Renal cortical epithelial cell (primary cell): ENCODE measurements at places on chromosomes 11 and 22. TPM values are rescaled to one million over a fixed set of nuclear protein-coding genes. Genes with fewer than 3 reads are reported as not detected.

DNA sequence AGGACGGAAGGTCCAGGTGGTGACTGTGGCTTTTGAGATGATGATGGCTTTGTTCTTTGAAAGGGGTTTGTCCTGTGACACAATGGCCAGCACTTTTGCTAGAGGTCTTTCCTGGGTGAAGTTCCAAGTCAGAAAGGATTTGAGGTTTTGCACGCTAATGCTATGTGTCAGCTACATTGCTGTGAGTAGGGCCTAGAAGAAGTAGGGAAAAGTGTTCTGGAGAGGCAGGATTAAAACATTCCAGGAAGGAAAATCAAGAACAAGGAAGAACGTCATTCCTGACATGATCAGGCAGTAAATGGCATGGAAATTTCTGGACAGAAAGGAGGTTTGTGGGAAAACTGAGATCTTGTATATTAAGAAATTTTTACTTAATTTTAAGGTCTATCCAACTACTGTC is 290.7 kb downstream of the NTM start:
- DNase-seq, result no peak

GRCh38 chr22:43099095-43099494 is 9.9 kb upstream of the TTLL1 start:
- no peak for DNase-seq

The MS4A15 gene
- total RNA-seq, result not detected in 2 replicates

- no peak for DNase-seq
Measured at GRCh38 chr11:117412653-117413275, 85.1 kb downstream of the CEP164 start.

GRCh38 chr22:17903564-17904295 is 120.6 kb downstream of the MICAL3 start:
- DNase-seq, result no peak

DNA sequence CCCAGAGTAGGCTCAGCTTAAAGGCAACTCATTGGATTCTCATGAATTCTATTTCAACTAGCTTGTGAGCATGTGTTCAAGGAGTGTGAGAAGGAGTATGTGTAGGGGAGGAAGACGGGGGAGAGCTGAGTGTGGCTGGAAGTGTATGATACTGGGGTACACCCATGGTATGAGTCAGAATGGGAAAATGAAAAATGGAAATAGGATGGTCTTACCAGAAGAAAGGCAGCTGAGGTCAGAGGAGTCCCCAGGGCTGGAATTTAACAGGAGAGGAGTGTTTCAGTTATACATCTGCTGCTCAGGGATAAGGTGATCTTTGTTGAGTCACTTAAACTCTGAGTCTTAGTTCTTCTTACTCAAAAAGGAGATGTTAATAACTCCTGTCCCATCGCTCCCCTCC is 6.7 kb upstream of the ADAMTS15 start:
- no peak for DNase-seq

DNA sequence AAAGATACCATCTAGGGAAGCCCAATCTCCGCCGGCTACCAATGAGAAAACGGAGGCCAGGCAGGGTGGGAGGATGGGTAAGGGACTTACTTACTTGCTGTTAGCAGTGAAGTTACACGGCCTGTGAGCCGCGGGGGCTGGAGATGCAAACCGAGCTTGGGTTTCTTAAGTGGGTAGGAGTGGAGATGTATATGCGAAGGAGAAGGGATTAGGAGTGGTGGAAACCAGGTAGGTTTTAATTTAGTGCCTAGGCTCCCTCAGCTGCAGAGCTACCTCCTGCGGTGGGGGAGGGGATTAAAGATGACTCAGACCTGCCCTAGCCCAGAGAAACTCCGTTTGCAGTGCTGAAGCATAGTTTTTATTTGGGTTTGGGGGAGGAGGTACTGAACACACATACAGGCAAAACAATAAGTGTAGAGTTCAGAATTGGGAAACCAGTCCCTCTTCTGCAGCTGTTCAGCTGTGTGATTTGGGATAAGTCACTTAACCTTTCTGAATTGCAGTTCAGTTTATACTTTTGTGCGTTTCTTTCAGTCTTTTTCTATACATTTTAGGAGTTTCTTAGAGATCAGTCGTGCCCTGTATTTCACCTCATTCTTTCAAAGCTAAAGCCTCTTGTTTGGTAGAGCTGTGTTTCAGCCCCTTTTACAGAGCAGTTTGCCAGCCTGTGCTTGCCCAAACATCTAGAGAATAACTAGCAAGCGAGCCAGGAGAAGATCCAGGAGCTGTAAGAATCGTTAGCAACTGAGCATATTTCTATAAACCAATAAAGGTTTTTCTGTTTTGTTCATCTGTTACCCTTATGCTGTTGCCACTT is 596 bp upstream of the TNRC6B start:
- DNase-seq, result peak; percentile 72

- peak; percentile 80 for DNase-seq
Measured at GRCh38 chr11:29482510-29482909, 534.3 kb downstream of the KCNA4 start.

- DNase-seq, result no peak
Measured at GRCh38 chr11:20327377-20327935, 36.1 kb upstream of the HTATIP2 start.

The TYMP gene
- 55.0 and 68.8 TPM in 2 replicates for total RNA-seq

- DNase-seq, result no peak
Measured at GRCh38 chr11:65844231-65844872, 10.6 kb downstream of the SNX32 start.

The HIKESHI gene
- total RNA-seq, result 27.5 and 77.1 TPM in 2 replicates

DNA sequence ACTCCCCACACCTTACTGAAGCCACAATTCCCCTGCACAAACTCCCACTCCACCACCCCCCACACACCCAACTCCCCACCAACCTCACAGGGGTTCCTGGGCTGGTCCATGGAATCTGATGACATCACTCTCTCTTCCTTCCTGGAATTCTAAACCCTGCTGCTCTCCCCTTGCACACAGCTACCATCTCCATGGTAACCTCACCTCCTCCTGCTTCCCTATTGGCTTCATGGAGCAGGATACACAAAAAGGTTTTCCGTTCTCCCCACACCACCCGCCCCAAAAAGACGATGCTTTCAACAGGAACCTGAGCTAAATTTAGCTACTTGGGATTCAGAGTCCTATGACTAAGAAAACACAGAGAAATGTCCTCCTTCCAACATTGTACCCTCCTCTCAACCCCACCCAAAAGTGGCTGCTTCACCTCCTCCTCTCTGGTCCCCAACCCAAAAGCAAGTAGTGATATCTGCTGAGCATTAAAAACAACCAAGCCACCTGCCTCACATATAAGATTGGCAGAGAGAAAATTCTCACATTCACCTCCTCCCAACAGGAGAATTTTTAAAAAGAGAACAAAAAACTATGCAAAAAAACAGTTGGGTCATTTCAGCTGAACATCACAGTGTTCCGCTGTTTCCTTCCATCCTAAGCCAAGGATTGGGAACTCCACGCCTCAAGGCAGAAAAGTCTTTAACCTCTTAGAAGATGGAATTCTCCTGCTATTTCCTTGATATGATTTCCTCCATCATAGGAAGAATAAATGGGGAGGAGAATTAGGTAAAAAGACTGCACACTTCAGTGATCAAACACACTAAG is 66.9 kb downstream of the RBFOX2 start:
- peak; percentile 59 for DNase-seq

DNA sequence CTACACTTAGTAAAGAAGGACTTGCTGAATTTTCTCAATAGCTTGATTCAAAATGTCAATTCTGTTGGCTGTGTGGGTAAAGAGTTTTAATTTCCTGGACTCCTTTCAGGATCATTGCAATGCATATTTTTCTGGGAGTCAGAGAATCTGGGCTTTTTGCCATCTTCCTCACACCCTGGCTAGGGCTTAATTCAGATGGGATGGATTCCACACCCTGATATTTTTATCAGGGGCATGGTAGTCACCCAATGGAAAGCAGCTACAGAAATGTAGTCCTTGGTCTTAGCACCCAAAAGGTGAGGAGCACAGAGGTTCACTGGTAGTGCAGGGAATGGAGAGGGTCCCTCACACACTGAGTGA is 79.3 kb downstream of the SGSM3 start:
- peak; percentile 30 for DNase-seq

DNA sequence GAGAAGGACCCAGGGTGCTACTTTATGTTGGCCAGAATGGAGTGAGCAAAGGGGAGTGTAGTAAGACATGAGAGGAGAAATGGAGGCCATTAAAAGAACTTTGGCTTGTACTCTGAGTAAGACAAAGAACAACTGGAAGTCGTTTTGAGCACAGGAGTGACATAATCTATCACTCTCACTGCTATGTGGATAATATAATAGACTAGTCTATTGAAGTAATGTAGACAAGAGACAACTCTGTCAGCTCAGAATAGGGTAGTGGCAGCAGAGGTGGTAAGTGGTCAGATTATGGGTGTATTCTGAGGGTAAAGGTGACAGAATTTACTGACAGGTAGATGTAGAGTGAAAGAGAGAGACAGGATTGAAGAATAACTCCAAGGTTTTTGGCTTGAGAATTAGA is 8.2 kb downstream of the KIF18A start:
- DNase-seq, result no peak

GRCh38 chr22:41932353-41932752 is 5.7 kb upstream of the TNFRSF13C start:
- DNase-seq, result no peak

The LDHAL6A gene
- not detected in 2 replicates for total RNA-seq

DNA sequence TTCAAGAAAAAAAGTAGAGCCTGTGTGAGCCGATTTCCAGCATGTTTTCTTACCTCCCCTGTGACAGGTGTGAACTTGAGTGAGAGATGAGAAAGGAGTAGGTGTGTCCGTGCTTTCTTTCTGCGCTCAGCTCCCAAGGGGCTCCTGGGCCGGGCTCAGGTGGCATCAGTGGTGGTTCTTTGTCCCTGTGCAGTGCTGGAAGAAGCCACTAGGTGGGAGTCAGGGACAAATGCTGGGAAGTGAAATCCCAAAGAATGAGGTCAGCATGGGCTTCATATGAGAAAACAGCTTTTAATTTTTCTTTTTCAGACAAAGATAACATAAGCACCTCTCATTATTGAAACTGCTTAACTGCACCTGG is 57.8 kb downstream of the PPFIBP2 start:
- DNase-seq, result peak; percentile 59

The UBQLN3 gene
- total RNA-seq, result 0.05 TPM in 1 of 2 replicates, not detected in the other

DNA sequence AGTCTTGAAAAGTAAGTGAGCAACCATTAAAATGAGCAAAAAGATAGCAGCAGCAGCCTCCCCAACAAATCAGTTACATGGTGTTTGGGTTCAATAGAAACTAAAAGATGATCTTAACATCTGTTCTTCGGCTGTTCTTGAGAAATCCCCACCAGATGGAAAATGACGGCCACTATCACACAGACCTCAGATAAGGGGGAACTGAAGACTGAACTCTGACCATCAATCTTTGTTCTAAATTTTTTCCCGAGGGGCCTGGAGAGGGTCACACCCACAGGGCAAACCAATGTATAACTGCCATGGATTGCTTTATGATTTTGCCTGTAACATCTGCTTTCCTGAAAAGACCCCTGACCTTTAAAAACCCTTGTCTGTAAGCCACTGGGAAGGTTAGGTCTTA is 624.8 kb upstream of the KIRREL3 start:
- no peak for DNase-seq

- DNase-seq, result no peak
Measured at GRCh38 chr22:22103078-22103875, 120.7 kb upstream of the TOP3B start.

GRCh38 chr11:30852645-30853044 is 266.5 kb upstream of the MPPED2 start:
- no peak for DNase-seq

DNA sequence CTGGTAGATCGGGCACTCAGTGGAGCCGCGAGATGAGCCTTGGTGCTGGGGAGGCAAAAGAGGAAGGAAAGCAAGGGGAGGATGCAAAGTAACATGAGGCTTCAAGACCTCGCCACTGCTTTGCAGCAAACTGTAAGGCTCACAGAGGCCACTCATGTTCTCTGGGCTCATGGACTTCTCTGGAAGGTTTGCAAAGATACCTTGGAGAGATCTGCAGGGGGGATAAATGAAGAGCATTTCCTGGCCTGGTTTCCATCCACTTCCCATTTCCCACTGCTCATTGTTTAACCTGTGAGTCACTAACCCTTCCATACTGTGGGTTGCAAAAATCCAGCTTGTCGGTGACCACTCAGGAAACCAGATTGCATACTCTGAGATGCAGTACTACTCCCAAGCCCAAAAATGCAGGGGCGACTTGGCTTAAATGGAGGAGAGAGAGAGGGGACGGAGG is 38.5 kb downstream of the OSBP2 start:
- DNase-seq, result peak; percentile 31

DNA sequence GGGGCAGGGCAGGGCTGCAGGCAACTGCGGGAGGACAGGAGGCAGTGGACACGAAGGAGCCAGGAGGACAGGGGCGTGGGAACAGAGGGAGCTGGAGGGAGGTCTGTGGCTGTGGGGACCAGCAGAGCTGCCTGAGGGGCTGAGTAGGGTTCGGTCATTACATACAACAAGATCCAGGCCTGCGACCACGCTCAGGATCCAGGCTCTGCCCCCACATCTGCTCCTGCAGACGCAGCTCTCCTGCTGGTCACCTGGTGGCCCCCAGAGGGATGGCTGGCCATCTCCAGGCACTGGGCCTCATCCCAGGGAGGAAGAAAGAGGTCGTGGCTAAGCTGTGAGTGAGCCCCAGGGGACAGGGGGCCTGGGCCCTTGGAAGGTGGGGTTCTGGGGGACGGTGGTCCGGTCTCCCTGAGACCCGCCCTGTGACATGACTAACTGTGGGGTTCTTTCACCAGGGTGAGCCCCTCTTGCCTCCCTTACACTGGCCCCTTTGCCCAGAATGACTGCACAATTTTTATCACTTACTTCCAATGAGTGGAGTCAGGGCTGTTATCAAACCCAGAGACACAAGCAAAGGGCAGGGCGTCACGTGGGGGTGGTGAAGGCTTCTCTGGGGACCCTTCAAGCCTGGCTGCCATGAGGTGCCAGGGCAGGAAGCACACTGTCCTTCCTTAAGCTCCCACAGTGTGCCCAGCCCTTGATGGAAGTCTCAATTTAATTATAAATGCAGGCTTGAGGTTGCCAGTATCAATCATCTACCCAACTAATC is 6.7 kb upstream of the APOBEC3A start:
- no peak for DNase-seq

The MB gene
- not detected in 2 replicates for total RNA-seq

DNA sequence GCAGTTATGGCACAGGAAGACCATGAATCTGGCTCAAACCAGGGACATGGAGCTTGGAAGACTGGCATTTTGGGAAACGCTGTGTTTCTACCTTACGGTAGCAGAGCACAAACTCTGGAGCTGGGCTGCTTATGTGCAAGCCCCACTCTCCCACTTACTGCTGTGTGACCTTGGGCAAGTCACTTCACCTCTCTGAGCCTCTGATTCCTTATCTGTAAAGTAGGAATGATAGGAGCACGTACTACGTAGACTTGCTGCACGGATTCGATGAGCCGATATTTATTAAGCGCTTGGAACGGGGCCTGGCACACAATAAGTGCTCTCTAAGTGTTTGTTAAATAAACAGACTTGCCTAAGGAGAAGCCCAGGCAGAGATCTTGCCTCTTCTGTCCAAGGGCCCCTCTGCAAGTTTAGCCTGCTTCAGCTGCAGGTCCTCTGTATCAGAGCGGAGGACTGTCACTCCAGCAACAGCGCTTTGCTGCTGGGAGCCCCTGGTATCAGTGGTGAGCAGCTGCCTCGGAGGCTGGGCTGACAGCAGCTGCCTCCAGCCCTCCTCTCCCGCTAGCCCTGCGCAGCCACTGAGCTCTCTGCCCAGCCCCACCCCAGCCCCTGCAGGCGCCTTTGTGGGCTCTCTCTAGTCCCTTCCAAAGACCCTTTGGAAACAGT is 96.9 kb upstream of the ANO1 start:
- no peak for DNase-seq
